Stimulated activated CD4-positive, alpha-beta T cell treated with anti-CD3 and anti-CD28 coated beads, Interleukin-2, amount 100 ng/mL, for 24 hours (primary cell): ENCODE measurements at places on chromosomes 2 and 18.

GRCh38 chr2:96622544-96622943 lies 15.6 kb downstream of the KANSL3 start:
- no peak for DNase-seq

DNA sequence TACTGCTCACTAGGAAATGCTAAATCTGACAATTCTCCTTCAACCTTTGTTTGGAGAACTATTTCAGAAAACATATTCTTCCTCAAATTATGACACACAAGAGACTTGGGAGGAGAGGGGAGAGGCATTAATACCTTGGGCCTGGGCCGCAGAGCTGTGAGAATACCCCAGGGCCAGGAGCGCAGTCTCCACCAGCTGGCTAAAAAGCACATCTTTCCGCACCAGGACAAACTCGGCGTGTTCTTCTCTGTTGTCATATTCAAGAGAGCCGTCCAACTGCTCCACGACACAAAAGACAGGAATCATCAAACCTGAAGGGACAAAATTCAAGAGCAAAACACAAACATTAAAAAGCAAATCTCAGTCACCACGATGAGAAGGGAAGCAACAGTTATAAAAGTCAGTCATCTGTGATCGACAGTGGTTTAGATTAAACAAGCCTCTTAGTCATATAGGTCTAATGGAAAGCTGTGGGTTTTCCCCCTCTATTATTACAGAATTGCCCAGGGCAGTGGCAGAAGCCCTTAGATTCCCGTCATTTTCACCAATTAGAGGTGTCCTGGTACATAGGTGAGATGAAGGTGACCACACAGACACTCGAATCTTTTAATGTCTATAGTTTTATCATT lies 24.4 kb downstream of the SATB2 start:
- no peak for DNase-seq

- DNase-seq, result peak; percentile 32
Measured at GRCh38 chr2:160427629-160428404, 65.8 kb downstream of the RBMS1 start.

GRCh38 chr18:22067109-22067508 lies 102.3 kb upstream of the GATA6 start:
- no peak for DNase-seq

- no peak for DNase-seq
Measured at GRCh38 chr2:216551234-216552068, 52.8 kb downstream of the RPL37A start.

GRCh38 chr18:676069-676468 lies 18.6 kb downstream of the TYMS start:
- no peak for DNase-seq

DNA sequence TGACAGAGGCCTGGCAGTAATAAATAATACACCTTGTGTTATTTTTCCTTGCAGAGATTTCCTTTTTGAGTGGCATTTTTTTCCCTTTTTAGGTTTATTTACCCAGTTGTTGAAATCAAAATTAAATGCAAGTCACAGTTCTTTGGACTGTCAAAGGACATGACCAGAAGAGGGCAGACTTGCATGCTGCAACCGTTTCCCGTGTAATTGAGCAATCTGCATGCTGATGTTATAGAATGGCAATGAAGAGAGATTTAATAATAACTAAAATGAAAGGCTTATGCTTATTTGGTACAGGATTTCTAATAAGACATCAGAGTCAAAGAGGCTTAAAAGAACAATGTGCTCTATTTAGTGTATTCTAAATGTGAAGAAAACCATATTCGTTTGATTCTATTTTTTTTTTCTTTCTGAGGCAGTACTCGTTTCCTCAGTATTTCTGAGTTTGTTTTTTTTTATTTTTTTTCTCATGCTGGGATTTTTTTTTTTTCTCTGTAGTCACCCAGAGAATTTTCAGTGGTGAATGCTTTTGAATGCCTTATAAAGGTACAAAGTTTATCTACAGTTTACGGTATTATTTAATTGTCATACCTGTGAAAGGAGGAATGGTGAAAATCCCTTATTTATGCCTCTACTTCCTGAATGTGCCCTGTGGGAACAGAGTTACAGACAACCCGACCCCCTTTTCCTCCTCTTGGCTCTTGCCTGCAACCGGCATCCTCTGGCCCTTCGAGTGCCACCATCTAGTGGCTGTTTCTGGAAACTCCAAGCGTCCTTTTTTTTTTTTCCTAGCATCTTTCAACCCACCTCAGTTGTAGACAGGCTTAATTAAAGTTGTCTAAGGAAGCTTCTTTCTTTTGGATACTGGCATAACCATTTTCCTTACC lies 368.5 kb downstream of the LRRTM1 start:
- no peak for DNase-seq

DNA sequence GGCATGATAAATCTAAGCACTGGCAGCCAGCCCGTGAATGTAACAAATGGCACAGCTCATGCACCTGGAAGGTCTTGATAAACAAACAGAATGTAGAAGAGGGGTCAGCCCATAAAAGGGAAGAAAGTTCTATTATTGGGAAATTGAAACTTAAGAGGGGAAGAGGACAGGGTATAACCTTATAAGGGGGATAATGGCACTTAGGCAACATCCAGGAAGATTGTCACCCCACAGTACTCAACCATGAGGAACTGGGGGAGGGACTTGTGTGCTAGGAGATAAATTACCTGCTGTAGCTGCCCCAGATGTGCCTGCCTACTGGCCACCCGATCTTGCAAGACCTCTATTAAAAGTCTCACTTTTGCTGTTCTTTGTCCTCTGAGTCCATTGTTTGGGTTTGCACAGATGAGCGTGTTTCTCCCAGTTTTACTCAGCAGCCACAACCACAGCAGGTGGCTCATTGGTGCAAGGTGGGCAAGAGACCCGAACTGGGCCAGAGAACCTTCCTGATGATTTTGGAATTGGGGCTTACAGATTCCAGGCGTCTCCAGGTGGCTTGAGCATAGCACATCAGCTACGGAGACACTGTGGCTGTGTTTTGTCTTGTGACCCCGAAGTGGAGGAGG lies 79.0 kb upstream of the TAF1B start:
- no peak for DNase-seq

GRCh38 chr2:122061206-122061605 lies 305.8 kb downstream of the TSN start:
- DNase-seq, result no peak

DNA sequence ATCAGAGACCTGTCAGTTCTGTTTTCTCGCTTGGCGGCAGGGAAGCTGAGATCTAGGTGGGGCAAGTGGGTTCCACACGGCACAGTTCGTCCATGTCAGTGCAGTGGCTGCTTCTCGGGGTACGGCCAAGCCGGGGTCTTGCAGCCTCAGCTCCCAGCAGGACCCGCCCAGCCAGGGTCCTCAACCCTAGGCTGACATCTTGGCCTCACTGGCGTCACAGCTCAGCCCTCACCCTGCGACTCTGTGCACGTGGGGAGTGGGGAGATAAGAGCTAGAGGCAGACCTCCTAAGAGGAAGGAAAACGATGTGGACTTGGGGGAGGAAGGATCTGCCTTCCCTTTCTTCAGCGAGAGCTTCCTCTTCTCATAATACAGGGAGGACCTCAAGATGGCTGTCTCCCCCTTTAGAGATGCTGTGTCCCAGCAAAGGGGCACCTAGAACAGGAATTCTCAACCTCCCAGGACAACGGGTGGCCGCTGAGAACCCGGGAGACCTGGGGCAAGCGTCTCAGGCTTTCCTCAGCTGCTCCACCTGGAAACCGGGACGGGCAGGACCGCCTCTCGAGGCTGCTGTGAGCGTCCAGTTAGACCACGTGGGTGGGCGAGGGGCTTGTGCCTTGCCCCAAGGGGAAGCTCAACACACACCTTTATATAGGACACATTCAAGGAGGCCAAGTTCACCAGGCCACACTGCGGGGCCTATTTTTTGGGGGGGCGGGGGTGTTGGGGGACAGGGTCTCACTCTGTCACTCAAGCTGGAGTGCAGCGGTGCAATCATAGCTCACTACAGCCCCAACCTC lies 23.5 kb upstream of the KLF11 start:
- no peak for DNase-seq

GRCh38 chr2:111702119-111702803 lies 181.7 kb downstream of the ANAPC1 start:
- peak; percentile 73 for DNase-seq

DNA sequence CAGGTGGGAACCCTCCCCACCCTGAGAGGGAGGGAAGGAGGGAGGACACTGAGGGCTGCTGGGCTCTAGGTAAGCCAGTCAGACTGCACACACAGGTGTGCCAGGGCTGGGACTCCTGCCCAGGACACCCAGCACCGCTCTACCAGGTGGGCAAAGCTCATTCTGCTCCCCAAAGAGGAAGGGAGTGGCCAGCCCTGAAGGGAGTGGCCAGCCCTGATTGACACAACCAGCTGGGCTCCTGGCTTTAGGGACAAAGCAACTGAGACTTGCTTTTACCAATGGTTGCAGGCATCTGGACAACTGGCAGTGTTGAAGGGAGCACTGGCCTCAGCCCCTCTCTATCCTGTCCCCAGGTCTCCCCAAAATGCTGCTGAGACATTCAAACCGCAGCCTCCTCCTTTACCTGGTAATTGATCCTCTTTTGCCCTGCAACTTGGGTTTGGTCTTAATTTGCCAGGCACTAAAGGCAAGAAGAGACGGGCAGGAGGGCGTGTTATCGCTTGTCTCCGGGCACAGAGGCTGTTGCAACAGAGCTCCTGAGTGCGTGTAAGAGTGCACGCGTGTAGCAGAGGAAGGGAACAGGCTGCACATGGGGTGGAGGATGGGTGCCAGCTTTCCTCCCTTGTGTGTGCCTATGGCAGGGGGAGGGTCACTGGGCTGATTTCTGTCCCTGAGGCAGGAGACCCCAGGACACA lies 14.5 kb upstream of the FOSL2 start:
- DNase-seq, result no peak

- DNase-seq, result no peak
Measured at GRCh38 chr2:96258166-96259022, 7.4 kb downstream of the TMEM127 start.

GRCh38 chr2:79573895-79574674 lies 61.2 kb downstream of the CTNNA2 start:
- DNase-seq, result no peak

DNA sequence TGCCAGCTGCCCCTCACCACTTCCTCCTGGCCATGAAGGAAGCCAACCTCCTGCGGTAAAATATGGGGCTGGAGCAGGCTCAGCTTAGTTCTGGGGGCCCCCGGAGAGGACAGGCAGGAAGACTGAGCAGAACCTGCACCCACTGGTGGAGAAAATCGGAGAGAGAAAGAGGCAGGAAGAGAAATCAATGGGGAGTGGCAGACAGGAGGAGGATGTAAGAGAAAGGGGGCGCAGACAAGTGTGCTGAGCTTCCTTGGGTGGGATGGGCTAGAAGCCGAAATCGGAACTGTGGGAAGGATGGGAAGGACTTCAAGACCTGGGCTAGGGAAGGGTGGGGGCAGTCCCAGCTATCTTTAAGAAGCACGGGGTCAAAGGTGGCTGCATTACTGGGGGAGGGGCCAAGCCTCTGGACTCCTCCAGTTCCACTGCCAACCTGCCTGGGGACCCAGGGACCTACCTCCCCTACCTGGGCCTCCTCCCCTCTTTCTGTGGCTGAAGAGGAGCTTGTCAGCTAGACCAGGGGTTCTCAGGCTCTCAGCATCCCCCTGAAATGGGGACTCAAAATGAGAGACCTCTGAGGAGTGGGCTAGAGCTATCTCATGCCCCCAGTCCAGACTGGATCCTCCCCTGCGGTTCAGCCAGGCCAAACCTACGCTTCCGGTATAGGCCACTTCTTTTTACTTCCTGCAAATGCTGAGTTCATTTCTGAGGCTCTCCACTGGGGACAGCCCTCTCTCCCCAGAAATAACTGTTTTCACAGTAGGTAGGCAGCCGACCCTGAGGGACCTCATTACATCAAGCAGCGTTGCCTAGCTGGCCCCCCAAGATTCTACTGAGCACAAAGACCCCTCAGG lies 33.6 kb upstream of the B3GNT7 start:
- DNase-seq, result no peak

GRCh38 chr2:150812664-150813367 lies 325.3 kb upstream of the RND3 start:
- no peak for DNase-seq

GRCh38 chr2:122704109-122704563 lies 948.7 kb downstream of the TSN start:
- no peak for DNase-seq

DNA sequence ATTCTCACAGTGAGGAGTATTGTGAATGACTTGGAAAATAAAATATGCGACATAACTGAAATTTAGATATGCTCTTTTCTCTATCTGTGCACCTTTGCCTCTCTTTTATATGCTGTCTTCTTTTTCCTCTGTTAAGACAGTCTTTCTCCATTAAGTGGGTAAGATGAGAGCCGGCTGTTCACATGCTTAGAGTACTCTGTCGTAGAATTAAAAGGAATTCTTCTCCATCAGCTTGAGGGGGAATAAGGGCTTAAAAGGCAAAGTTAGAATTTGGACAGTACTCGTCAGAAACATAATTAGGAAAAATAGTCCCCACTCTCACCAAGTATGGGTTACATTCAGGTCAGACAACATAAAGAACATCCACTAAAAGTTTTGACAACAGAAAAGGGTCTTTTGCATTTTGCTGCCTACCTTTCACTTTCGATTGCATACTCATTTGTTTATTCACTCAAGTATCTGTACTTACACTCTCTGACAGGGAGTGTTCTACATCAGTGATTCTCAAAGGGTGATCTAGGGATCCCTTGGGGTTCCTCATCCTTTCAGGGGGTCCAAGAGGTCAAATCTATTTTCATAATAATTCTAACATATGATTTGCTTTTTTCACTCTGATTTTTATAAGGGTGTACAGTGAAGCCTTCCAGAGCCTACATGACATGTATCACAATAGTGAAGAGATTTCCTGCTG lies 48.0 kb downstream of the ARHGAP15 start:
- DNase-seq, result no peak

GRCh38 chr2:213545964-213546475 lies 261.8 kb downstream of the SPAG16 start:
- no peak for DNase-seq

- no peak for DNase-seq
Measured at GRCh38 chr18:46260879-46261143, 156.6 kb downstream of the HAUS1 start.

DNA sequence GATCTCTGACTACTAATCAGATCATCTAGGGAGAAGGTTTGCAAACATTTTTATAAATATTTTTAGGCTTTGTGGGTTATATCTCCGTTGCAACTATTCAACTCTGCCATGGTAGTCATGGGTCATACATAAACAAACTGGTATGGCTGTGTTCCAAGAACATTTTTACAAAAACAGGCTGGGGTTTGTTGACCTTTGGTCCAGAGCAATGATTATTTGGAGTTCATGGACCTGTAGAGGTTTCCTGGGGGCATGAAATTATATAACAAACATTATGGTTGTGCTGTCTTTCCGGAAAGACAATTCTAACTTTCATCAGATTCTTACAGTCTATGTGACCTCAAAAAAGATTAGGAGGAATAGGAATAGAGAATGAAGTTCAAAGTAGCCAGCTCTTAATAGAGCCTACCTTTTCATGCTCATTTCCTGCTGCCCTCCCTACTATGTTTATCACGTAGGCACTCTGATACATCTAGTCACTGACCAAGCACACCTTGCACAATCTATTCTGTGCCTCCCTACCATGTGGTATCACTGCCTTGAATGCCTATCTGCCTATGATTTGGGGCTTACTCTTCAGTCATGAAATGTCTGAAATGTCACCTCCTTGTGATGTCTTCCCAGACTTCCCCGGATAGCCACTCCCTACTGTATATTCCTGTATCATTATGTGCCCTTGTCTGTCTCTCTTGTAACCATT lies 102.4 kb upstream of the SCN1A start:
- DNase-seq, result no peak
